NT2/D1 (cell line): ENCODE measurements at places on chromosomes 4 and X.

DNA sequence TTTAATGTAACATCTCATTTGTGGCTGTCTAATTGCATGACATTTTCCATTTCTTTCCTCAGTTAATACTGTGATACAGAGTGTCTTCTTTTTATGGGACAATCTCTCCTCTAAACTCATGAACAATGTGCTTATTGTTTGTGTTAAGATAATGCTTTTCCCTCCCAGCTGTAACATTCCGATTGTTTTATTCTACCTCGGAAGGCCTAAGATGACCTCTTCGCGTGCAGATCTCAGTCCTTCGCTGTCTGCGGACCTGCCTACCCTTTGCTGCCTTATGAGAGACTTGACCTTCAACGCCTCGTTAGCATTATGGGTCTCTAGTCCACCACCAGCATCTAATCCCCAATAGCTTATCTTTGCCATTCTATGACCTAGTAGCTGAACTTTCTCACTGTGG is 29.8 kb upstream of the ZFP42 start:
- no peak for DNase-seq

DNA sequence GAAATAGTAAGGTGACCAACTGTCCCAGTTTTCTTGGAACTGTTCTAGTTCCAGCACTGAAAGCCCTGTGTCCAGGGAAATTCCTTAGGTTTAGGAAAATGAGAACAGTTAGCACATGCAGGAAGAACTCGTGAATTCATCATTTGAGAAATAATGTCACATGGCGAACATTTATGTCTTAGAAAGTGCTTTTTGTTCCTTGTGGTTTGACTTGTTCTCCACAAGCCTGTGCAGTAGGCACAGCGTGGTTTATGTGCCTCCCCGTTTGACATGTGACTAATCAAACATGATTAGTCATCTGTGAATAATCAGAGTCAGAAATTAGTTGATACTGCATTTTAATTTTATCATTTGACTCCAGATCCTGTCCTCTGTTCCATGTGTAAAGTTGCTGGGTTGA is 556.0 kb upstream of the CPEB2 start:
- DNase-seq = no peak

GRCh38 chr4:100082852-100083251 is 107.4 kb downstream of the DDIT4L start:
- no peak for DNase-seq

DNA sequence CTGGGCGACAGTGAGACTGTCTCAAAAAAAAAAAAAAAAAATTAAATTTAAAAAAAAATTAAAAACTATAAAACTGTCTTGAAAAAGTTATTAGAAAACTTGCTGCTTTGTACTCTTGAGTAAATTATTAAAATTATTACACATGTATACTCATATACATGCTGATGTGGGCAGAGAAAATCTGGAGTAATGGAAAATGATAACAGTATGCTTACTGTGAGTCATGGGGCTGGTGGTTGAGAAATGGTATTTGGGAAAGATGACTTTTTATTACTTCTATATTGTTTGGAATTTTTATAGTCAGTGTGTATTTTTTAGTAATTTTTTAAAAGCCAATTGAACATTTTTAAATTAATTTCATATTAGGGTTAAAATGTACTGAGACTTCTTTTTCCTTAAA is 7.5 kb downstream of the YY2 start:
- DNase-seq = no peak

DNA sequence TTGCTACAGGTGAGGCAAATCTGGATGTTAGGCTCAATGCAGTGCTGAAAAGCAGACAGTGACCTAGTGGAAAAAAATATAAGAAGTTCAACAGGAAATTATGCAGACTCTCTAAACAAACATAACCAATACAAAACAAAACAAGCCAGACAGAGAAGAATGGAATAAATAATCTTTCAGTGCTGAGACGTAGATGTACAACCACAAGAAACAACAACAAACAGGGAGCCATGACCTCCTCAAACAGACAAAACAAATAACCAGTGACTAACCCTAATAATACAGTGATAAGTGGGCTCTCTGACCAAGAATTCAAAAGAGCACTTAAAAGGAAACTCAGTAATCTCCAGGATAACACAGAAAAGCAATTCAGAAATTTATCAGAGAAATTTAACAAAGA is 239.3 kb downstream of the SLC39A8 start:
- no peak for DNase-seq

DNA sequence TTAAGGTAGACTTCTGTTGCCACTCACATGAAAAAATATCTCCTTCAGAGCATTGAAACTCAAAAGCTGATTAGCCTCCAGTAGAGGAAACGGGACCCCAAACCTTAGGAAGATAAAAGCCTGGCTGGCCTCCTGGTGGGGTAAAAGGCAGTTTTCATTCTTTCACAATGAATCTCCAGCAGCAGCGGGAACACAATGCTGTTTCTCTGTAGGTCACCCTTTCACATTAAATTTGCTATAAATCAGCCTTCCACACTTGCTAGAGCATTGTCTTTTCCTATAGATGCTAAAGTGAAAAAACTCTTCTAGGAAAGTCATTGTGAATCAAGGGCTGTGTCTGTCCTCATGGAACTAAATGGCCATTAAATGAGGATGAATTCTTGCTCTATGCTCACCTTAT is 207.3 kb upstream of the MAGEB2 start:
- DNase-seq = peak; percentile 16

GRCh38 chrX:120350450-120351138 is 11.3 kb upstream of the ATP1B4 start:
- DNase-seq = no peak

DNA sequence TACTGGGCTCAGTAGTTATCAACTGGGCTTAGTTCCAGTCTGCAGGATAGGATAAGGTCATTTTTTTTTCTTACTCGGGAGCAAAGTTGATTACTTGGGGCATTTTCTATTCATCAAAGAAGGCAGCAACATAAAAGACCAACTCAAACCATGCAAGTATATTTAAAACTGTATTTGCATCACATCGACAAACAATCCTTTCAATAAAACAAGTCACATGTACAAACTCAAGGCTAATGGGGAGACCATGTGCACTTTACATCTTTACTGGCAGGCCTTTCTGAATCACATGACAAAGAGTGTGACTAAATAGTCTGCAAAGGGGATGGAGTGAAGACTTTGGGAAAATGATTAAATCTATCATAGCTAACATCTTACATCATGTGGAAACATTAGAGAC is 610.4 kb upstream of the BOD1L1 start:
- DNase-seq = no peak

DNA sequence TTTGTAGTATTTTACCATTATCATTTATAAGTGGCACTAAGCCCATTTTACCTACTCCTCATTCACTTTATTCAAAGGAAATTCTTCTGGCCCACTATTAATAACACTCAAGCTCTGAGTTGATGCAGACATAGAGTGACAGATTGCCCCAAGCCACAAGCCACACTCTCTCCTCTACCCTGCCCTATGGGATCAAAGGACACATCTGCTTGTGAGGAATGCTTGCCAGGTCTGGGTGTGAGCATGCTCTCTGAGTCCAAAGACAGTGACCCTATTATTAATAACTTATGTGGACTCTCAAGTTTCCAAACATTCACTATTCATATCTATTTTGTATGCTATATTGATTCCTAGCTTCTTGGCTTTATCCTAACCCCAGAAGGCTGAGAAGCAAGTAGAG is 18.5 kb downstream of the ETNPPL start:
- no peak for DNase-seq

GRCh38 chr4:152023674-152024073 is 262.9 kb upstream of the GATB start:
- no peak for DNase-seq

DNA sequence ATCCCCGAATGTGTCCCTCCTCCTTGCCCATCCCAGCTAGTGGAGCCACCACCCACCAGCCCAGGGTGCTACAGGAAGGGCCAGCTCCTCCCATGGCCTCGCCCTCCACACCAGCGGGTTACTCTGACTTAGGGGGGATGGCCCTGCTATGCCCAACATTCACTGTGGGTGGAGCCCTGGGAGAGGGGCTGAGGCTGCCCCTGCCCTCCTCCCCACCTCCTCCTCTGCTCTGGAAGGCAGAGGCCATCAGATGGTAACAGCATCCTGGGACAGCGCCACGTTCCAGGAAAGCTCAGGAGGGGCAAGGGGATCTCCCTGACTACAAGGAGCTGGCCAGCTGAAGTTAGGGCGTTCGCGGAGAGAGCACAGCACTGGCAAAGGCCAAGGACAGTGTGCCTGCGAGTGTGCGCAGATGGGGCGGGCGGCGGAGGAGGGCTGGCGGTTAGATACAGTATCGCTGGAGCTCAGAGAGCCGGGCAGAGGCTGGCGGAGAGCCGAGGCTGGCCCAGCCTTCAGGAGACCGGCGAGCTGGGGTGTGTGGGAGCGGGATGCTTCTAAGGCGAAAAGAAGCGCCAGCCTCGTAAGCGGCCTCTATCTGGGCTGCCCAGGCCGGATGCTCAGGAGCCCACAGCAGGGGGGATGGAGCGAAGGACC is 1.5 kb downstream of the JAKMIP1 start:
- no peak for DNase-seq

DNA sequence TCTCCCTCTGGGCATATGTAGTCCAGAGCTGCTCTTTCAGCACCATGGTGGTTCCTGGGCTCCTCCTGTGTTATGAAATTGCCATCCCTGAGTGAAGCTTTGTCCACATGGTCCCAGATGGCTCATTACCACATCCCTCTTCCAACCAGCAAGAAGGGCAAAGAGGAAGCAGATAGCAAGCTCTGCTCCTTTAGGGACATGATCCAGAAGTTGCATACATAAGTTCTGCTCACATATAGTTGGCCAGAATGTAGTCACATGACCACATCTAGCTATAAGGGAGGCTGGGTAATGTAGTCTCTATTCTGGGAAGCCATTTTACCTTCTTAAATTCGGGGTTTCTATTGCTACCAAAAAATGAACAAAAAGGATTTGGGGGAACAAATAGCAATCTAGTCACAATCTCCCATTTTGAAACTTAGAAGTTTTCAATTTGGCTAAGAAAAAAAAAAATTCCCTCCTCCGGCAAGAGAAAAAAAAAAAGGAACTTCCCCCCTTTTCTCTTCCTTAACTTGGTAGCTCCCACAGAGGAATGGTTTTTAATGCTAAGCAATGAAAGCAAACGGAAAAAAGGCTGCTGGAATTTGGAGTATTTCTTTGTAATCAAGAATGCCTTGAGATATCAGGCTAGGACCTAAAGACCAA is 88.2 kb upstream of the USP9X start:
- DNase-seq = peak; percentile 50

GRCh38 chr4:38819569-38819968 is 15.0 kb upstream of the TLR1 start:
- no peak for DNase-seq

GRCh38 chr4:48778431-48779094 is 1.5 kb downstream of the FRYL start:
- DNase-seq = no peak

GRCh38 chr4:113106108-113106507 is 56.7 kb downstream of the ANK2 start:
- peak; percentile 6 for DNase-seq

DNA sequence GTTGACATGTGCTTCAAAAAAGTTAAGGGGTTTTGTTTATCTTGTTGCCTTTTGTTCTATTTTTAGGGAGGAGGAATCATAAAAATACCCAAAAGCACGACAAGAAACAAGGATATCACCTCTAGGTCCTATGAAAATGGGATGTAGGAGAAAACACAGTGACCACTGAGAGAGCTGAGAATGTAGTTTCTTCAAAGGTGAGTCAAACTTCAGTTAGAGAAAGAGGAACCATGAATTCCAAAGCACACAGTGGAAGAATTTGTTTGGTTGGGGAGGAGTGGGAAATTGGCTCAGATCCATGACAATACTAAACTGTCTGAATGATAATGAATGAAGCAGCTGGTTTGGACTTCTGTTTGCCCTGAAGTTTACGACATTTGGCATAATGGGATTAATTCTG is 19.1 kb upstream of the FRYL start:
- peak; percentile 30 for DNase-seq

DNA sequence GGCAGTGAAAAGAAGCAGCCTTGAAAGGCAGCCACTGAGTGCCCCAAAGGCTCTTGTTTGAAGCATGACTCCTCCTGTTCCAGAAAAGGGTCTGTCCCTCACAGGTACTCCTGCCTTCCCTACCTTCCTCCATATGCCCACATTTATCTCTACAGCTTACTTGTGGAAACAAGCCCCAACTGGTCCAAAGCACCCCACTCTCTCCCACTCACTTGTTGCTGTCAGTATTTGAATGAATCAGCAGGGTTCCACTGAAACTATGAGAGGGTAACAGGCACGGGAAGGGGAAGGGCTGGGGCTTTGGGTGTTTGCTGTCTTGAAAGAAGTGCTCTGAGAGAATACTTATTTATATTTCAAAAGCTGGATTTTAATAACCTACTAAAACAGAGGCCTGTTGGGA is 34.9 kb downstream of the GPR143 start:
- DNase-seq = no peak
